ENCODE measurements at places on chromosomes 11 and 22.

- no peak for DNase-seq
Observed at GRCh38 chr11:117597071-117597470, 199.9 kb downstream of the DSCAML1 start.

GRCh38 chr11:114308689-114309089 lies 12.5 kb downstream of the NNMT start:
- DNase-seq, result no peak

DNA sequence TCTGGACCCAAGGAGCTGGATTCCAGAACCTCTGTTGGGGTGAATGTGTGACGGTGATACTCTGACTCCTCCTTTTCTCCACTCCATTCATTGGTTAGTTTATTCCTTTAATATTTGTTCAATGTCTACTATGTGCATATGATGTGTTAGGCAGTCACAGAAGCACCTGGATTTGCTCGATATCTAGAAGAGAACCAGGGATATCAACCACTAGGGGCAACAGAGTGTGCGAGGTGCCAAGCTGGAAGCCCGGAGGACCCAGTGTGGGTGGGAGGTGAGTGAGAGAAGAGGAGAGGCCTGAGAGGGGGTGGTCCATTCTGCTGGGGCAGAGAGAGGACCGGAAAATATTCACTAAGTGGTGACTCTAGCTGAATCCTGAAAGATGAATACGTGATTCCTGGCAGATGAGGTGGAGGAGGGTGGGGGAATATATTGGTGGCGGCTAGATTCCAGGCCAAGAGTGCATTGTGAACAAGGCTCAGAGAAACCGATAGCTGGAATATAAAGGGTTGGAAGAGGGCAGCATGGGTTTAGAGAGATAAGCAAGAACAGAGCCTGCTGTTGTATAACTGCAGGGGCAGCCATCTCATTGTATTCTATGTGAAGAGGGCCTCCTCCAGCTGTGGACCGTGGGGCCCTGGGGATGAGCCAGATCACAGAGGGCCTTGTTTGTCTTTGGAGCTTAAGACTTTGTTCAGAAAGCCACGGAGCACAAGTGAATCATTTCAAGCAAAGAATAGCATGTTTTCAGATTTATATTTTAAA lies 6.9 kb upstream of the TIMP3 start:
- DNase-seq, result no peak

- DNase-seq, result no peak
Observed at GRCh38 chr22:23519442-23520157, 60.5 kb downstream of the IGLL1 start.

GRCh38 chr22:23565305-23565914 lies 14.7 kb downstream of the IGLL1 start:
- DNase-seq, result no peak
